ENCODE measurements at places on chromosomes 12 and 14.

GRCh38 chr12:55930771-55931316, at the start of gene DGKA:
Gene DGKA, plus strand, starts transcription at chr12:55931162. Its CDS starts 5,342 bp downstream, at chr12:55936504.
- peak; percentile 53 for DNase-seq

DNA sequence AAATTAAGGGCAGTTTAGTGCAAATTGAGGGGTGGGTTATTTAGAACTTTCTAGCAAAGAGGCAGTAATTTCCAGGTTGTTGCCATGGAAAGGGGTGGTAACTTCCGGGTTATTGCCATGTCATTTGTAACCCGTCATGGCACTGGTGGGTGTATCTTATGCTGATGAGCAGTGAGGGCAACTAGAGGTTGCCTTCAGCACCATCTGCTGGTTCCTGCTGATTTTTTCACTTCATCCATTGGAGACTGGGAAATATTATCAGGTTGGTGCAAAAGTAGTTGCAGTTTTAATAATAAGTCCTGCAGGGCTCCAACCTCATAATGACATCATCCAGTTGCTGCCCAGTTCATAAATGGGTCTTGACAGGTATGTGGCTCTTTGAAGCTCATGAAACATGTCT, 24.4 kb upstream of the SERPINA4 start:
- DNase-seq = no peak

DNA sequence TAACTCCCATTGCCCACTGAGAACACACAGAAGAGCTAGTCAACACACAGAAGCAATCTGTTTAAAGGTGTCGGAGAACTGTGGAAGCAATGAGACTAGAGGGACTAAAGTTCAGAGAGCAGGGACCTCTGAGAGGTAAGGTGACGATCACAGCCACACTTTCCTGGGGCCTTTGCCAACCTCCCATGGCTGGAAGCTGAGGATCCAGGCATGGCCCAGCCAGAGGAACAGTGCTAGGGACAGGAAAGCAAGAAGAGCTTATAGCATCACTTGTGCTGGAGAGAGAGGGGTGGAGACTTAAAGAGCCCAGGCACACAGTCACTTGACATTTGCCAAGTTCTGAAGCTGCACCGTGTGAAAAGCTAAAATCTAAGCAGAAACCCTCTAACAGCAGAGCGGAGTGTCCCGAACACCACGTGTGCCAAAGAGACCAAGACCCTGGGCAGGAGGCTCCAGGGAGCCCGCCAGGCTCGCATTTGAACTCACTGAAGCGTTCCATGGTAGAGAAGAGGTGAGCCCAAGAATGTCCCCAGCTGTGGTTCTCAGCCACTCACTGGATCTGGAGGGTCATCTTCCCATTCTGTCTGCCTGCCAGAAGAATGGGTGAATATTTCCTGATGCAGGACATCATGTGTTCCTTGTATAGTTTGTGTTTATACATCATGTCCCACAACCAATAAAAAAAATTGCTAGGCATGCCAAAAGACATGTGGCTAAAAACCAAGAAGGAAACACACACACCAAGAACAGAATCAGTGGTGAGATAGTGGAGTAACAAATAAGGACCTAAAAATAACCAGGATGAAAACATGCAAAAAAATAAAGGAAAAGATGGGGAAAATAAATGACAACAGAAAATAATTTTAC, 174.0 kb upstream of the C14orf180 start:
- no peak for DNase-seq

DNA sequence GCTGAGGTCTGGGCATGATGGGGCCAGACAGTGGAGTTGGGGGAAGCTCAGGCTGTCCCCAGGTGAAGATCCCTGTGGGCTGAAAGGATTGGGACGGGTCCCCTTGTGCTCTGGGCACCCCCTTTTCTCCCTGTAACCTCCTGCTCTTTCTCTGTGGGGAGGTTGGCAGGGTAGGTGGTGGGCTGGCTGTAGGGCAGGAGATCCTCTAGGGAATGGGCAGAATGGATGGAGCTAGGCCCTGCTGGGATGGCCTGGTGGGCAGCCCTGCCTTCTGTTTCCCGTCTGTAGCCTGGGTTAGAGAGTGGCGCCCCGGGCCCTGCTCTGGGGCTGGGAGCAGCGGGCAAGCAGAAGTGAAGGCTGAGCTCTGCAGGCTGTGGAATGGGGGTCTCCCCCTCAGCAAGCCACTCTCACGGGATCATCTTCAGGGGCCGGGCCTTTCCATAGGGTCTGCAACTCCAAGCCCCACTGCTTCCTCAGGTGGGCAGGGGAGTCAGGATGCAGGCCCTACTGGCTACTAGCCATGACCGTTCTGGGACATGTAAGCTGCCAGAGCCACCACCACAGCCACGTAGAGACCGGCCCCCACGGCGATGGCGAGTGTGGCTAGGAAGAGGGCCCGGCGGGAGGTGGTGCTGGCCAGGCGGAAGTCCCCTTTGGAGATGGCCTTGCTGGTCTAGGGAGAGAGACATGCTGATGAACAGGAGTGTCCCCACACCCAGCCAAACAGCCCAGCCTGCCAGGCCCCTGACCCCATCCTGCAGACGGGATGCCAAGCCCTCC, 18.8 kb downstream of the SYNDIG1L start:
- DNase-seq = no peak

GRCh38 chr12:57152639-57153038, 5.2 kb upstream of the LRP1-AS start:
- no peak for DNase-seq
